Left renal pelvis (tissue), 4 donors: ENCODE measurements at places on chromosomes 3 and 15.
A peak's percentile ranks its signal among the peaks of the same experiment; 100 is the strongest.

GRCh38 chr15:56969265-56969895, 50.9 kb downstream of the TCF12 start:
- DNase-seq = no peak

DNA sequence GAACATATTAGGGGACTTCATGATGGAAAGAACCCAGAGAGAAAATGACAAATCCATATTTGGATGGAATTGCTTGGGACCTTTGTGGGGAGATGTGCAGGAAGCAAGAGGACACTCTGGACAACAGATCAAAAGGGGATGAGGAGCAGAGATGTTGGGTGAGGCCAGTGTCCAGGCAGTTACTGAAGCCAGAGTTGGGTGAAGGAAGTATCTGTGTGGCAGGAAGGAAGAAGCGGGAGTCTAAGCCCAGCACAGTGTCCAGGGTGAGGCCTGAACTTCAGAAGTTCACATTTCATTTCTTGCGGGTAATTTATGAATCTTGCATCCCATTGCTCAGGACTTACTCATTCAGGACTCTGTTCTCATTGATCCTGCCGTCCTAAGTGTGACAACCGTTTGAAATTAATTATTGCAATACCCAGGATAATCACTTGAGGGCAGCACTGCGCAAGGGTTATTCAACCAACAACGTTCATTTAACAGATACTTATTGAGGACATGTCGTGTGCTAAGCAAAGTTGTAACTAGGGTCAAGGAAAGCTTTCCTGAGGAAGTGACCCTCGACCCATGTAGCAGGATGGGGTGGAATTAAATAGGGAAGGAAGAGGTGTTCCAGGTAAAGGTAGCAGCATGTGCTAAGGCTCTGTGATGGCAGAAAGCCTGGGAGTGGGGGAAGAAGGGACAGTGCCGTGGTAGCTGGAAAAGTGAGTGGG, 61.3 kb upstream of the CMTM8 start:
- no peak for DNase-seq

DNA sequence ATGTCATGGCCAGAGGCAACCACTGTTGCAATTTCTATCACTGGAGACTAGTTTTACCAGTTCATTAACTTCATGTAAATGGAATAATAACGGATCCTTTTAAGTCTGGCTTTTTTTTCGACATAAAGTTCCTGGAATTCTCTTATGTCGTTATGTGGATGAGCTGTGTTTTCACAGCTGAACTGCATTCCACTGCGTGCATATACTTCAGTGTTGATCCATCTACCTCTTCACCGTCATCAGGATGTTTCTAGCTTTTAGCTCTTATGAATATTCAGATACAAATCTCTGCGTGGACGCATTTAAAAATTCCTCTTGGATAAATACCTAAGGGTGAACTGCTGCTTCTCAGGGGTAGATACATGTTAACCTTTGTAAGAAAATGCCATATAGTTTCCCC, 15.6 kb upstream of the CYFIP1 start:
- no peak for DNase-seq

GRCh38 chr3:125128861-125129501, 73.2 kb upstream of the HEG1 start:
- DNase-seq = no peak

DNA sequence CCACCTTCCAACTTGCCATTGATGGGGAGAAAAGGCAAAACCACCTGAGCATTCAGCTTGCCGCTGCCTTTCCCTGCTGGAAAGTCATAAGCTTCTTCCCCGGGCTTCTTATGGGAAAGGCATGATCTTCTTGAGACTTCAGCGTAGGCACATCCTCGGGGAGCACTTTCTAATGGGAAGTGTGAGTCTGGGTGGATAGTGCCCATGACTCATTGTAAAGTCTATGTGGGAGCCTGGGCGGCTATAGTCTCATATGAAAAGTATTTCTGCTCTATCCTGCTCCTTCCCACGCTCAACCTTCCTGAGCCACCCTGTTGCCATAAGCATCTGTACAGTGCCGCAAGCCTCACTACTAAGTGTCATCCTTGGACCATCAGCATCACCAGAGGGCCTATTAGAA, 309.9 kb upstream of the THBS1 start:
- no peak for DNase-seq

DNA sequence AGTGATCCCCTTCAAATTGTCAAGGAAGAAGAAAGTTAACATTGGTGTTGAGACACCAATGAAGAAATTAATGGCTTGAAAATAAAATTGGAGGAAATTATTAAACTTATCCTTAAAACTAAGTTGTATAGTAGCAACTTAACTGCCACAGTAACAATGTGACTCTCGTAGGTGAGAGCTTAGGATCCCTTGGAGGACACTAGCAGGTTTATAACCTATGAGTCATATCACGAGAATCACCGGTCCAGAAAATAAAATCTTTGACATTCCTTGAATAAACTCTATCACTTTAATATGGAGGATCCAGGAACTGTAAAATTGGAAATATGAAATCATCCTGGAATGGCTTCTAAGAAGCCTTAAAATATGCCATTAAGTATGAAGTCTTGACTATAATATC, 2.1 kb downstream of the GHSR start:
- no peak for DNase-seq

DNA sequence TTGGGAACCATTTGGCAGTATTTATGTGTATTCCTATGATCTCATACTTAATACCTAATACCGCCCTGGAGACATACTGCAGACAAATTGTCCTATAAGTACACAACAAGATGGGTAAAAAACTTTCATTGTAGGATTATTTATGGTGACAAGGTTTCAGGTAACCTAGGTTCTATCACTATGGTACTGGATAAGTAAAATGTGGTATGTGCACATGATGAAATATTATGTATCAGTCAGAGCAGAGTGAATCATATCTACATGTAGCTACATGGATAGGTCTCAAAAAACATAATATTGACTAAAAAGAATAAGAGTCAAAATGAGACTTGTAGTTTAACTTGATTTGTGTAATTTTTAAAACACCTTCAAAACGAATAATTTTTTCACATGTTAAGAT, 147.8 kb downstream of the LEKR1 start:
- DNase-seq = no peak

- peak; percentile 31 for DNase-seq
Measured at GRCh38 chr15:80906159-80906766, 83.4 kb downstream of the MESD start.

- no peak for DNase-seq
Measured at GRCh38 chr3:169242708-169243513, 420.6 kb downstream of the MECOM start.

GRCh38 chr3:139935866-139936817, 1.2 kb downstream of the CLSTN2 start:
- no peak for DNase-seq

- DNase-seq = no peak
Measured at GRCh38 chr3:126111566-126112475, 27.9 kb upstream of the SLC41A3 start.

- no peak for DNase-seq
Measured at GRCh38 chr3:169454823-169455222, 208.7 kb downstream of the MECOM start.

GRCh38 chr3:90091549-90091948, 984.1 kb downstream of the EPHA3 start:
- DNase-seq = no peak

- DNase-seq = no peak
Measured at GRCh38 chr3:56366641-56367162, 101.6 kb downstream of the ERC2 start.

DNA sequence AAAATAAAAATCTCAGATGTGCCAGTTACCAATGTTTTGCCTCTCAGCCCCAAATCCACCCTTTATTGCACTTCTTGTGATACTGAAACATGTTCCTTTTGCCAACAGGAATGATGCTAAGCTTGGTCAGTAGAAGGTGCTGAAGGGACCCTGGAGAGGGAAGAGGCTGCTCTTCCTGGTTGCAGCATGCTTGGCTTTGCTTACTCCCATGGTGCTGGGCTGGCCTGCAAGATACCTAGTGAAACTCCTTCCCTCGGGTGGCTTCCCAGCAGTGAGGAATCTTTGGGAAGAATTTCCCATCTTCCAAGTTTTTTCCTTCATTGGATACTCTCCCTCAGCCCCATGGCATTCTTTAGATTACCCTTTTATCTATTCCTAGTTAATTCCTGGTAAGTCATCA, 151.8 kb upstream of the TGFBR2 start:
- DNase-seq = no peak

DNA sequence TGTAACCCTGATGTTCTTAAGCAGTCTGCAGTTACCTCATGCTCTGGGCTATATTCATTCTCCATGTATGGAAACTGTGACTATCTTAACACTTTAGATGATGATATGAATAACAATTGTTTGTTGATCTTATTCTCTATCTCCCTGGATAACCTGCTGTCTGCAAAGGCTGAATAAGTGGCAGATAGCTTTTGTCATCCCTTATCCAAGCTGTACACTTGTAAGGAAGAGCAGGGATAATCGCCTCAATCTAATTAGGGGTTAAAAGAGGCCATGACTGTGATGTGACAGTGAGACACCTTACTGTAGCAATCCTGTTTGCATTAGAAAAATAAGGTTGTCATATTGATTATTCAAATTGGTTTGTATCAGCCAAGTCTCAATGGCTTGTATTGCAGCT, 123.9 kb downstream of the RSRC1 start:
- DNase-seq = no peak

- DNase-seq = no peak
Measured at GRCh38 chr15:55942332-55942731, 51.1 kb downstream of the NEDD4 start.

GRCh38 chr3:154584974-154585373, 155.0 kb upstream of the GPR149 start:
- DNase-seq = no peak

DNA sequence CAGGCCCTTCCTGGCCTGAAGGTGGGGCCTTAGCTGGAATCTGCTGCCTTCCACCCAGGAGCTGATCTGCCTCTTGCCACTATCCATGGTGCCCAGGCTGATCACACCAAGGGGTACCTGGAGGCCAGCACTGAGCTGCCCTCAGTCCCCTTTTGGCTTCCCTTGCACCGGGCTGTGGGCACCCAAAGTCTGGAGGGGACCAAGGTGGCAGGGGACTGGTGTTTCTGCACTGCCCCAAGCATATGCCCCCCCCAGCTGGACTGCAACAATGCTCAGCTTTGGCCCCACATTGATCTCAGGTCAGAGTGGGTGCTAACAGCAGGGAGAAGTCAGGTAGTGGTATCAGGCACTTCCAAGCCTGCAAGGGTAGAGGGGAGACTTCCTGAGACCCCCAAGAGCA, 902.6 kb upstream of the EPHA6 start:
- no peak for DNase-seq

DNA sequence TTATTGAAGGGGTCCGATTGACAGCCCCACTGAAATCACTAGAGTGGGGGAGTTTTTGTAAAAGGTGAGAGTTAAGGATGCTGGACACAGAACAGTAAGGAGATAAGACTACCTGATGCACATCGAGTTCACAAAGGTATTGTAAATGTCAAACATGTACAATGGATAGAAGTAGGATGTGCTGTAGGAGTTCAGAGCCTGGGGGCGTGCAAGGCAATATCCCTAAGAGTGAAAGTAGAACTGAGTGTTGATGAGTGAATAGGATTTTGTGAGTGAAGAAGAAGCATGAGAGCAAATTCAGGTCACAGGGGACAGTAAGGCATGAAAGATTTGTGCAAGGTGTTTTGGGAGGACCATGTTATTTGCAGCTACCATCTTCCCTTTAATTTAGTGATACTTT, 21.5 kb downstream of the DOCK3 start:
- no peak for DNase-seq

GRCh38 chr3:138479438-138479863, 45.0 kb downstream of the ESYT3 start:
- no peak for DNase-seq

GRCh38 chr15:83890587-83890986, 236.7 kb downstream of the ADAMTSL3 start:
- DNase-seq = no peak

GRCh38 chr3:40024526-40024925, 215.1 kb downstream of the MYRIP start:
- no peak for DNase-seq

- no peak for DNase-seq
Measured at GRCh38 chr3:163773136-163773535, 1305.2 kb downstream of the SI start.

GRCh38 chr15:33671456-33671855, 296.8 kb upstream of the CHRM5 start:
- no peak for DNase-seq

- no peak for DNase-seq
Measured at GRCh38 chr3:30786365-30786764, 108.1 kb downstream of the GADL1 start.

- no peak for DNase-seq
Measured at GRCh38 chr3:98952404-98952803, 50.9 kb upstream of the DCBLD2 start.

DNA sequence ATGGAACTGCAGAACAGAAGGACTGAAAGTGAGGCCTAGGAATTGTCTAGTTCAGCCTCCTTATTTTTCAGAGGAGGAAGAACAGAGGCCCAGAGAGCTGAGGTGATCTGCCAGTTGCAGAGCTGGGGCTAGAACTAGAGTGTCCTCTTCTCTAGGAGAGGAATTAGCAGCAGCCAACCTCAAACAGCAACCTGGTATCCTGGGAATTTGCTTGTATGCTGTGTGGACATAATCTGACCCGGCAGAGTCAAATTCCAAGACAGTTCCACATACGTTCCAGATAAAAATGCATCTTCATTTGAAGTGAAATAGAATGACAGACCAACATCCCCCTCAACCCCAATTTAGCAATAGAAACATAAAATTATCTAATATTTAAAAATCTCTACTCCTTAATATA, 13.5 kb upstream of the TSC22D2 start:
- DNase-seq = no peak

GRCh38 chr15:35458176-35458856, 87.6 kb downstream of the DPH6 start:
- no peak for DNase-seq

DNA sequence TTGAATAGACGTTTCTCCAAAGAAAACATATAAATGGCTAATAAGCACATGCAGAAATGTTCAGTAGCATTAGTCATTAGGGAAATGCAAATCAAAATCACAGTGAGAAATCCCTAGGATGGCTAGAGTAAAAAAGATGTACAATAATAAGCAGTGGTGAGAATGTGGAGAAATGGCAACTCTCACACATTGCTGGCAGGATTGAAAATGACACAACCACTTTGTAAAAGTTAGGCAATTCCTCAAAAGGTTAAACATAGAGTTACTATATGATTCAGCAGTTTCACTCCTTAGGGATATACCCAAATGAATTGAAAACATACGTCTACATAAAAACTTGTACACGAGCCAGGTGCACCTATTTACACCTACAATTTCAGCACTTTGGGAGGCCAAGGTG, 108.7 kb downstream of the ITPR1 start:
- DNase-seq = no peak

- DNase-seq = no peak
Measured at GRCh38 chr3:9157651-9158362, 91.6 kb downstream of the SRGAP3 start.

DNA sequence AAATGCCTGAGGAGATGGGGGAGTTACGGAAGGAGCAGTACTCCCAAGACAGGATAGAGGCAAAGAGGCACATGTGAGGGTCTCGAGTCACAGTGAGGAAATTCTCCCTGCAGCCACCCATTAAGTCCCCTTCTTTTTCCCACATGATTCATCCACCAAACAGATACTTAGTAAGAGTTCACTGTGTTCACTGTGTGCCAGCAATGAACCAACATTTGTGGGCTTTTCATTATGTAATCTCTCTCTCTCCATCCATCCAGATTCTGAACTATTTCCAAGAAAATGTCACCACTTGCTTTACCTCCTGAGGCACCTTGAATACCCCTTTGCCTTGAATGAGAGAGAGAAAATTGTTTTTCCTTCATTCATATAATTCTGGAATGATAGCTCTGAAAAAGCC, 24.6 kb upstream of the LRRFIP2 start:
- DNase-seq = no peak

- DNase-seq = no peak
Measured at GRCh38 chr3:124075753-124076152, 83.8 kb upstream of the ROPN1 start.

GRCh38 chr3:181210275-181210674, 220.7 kb upstream of the DNAJC19 start:
- DNase-seq = peak; percentile 3
